OCI-M1 (cell line): ENCODE measurements at places on chromosomes 2 and 18.

DNA sequence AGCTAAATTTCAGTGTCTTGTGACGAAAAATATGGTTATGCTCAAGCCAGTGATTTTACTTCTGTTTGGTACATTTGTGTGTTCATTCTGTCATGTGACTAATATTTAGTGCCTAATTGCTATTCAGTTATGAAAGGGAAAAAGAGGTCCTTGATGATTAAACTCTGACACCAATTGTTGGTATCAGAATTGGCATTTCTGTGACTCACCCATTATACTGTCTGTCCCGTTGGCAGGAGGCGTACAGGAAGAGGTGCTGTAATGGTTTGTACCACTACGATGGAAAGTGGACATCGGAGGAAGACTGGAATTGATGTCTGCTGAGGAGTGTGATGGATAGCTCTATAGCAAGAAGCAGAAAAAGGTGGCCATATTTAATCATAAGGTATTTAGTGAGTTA lies 310.4 kb upstream of the CCDC68 start:
- no peak for DNase-seq

DNA sequence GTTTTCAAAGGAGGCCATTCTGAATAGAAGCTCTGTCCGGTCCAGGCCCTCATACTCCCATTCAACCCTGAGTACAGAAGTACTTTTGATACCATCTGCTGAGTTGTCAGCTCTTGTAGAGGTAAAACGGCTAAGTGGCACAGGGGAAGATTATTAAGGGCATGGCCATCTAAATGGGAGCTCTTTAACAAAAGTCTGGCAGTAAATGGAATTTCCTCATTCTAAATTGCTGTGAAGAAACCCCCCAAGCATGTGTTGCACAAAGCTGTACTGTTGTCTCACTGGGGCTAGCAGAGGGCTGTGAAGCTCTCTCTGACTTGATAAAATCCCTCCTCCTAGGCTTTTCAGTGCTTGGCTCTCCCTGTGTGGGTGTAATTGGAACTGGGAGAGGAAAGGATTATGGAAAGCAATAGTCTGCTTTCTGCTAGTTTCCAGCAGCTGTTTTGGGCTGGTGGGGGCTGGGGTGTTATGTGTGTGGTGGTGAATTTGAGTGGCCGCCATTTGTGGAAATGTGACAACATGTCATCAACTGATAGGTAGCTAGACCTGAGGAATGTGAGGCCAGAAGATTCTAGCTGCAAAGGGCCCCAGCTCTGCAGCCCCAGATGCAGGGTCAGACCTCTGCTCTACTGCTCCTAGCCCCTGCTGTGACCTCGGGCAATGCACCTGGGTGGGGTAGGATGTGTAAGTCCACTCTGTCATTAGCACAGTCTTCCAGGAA lies 65.1 kb downstream of the MAP4K4 start:
- no peak for DNase-seq

- DNase-seq: no peak
Measured at GRCh38 chr2:145267451-145267850, 747.5 kb upstream of the ZEB2 start.

GRCh38 chr2:196961889-196962288 lies 35.4 kb upstream of the PGAP1 start:
- DNase-seq: no peak

DNA sequence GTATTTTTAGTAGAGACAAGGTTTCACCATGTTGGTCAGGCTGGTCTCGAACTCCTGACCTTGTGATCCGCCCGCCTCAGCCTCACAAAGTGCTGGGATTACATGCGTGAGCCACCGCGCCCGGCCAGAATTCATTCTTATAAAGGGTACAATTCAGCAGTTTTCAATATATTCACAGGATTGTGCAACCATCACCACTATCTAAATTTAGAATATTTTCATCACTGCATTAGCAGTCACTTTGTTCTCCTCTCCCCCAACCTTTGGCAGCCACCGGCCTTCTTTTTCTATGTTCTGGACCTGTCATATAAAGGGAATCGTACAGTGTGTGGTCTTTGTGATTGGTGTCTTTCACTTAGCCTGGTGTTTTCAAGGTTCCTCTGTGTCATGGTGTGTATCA lies 40.7 kb downstream of the TCF7L1 start:
- DNase-seq: no peak

DNA sequence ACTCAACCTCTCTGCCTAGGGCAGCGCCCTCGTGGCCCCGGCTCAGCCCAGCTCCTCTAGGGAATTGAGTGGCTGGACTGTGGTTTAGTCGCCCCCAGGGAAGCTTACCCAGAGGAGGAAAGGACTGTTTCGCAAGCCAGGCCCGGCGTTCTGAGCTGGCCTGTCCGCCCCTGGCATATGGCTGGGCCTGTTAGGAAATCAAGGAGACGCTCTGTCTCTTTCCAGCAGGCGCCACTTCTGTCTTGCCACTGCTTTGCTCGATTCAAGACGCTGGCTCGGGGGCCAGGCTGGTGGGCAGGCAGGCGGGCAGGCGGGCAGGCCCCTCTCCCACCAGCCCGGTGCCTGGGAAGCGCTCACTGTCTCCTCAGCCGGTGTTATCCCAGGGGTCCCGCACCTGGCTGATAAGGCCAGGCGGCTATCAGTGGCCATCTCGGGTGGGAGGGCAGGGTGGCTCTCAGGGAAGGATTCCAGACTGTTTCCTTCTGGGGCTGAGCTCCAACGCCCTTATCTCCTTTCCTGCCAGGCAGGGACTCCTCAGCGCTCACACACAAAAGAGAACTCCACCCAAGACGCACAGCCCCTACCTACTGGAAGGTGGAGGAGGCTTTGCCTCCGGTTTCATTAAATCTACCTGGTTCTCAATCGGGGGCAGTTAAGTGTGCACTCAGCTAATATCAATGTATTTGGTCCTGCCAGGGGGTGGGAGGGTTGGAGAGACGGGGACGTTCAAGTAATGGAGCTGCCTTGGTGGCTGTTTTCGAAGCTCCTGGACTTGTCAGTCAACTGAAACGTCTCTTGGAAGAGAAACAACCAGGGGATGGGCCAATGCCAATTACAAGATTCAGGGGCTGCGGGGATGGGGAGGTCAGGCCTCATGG lies 109.1 kb downstream of the SMAD7 start:
- no peak for DNase-seq

DNA sequence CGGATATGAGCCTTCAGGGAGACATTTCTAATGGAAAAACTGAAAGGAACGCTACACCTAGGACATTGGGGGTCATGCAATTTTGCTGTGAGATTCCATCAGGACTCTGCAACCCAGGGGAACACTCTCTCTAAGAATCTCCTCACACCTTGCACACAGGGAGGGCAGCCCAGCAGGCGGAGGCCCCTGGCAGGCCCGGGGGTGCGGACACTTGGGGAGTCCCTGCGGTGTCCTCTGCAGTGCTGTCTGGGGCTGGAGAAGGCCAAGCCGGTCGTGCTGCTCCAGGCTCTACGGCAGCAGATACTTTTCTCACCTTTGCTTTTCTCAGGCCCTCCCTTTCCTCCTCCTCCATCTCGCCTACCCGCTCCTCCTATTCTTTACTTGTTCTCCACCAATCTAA lies 54.7 kb upstream of the FAM110C start:
- DNase-seq: no peak

DNA sequence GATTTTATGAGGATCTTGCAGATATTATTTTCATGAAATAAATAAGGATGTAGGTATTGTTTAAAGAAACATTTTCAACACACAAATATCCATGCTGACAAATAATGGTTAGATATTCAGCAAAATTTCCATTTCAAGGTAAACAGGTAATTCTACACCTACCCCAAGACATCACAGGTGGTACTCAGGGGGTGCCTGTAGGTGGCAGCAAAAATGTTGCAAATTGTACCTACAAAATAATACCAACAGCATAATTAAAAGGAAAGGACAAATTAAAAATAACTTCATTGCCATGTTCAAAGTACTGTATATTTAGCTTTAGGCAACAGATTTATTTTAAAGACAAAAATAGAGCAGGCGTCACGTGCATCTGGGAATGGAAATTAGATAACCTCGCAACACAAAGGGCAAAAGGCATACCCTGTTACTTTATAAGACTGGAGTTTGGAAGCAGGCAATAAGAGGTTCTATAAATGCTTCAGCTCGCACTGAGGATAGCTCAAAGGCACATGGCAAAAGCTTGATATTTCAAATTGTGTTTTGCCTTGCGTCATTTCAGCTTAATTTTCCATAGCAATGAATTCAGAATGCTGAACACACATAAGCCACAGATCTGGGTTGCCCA lies 630.5 kb downstream of the TDRD15 start:
- DNase-seq: peak; percentile 5

- no peak for DNase-seq
Measured at GRCh38 chr18:50832754-50833153, 12.9 kb upstream of the MRO start.

DNA sequence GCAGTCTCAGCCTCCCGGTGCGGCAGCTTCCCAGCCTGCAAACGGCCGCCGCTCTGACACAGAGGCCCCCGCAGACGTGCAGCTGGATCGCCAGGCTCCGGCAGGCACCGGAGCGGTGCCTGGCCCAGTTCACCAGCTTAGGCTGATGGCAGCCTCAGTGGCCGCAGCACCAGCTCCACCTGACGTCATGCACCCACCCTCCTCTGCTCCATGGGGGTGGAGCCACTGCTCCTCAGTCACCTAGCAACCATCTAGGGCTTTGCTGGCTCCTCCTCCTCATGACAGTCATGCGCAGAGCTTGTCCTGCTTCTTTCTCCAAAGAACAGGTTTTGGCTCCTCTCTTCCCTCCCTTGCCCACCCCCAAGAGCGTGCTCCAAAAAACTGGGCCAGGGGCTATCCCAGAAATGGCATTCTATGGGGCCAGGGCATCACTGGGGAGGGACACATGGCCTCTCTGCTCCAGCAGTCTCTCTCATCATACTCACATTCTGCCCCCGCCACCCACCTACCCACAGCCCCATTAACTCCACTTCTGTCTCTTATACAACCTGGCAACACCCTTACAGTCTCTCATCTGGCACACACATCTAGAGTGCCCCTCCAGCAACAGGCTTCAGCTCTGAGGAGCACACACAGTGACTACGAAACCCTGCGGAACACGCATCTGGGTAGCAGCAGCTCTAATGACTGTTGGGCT lies 5.5 kb downstream of the DCTN1 start:
- DNase-seq: no peak

GRCh38 chr2:122062506-122062905 lies 307.1 kb downstream of the TSN start:
- DNase-seq: no peak

DNA sequence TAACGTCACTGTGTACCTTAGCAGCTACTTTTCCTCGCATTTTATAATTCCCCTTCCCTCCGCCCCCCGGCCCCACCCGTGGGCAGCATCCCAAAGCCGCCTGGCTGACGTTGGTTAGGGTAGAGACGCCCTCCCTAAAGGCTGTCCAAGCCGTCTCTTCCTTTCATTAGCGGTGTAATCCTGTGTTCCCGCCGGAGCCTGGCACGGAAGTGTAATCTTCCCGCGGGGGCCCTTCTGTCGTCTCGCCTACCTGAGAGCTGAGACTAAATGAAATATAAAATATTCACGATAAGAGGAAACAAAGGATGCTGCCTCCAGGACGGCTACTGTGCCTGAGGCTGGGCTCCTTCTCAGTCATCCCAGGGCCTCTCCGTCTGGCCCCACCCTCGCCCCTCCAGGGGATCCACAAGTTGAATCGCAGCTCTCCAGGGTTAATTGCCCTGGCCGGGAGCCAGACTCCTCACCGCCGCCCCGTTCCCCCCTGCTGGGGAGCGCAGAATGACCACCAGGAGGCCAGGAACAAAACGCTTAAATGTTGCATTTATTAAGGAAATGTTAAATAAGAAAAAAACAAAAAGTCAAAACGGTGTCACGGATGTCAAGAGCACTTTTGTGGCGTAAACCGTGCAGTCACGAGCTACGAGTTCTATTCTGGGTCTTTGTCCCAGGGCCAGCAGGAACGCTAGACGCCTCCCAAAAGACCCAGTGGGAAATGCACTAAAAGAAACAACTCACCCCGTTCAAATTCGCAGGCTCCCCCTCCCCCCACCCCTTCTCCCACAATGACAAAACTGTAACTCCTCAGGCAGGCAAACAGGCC lies 1.5 kb downstream of the RPRM start:
- no peak for DNase-seq

- DNase-seq: peak; percentile 62
Measured at GRCh38 chr2:227033471-227034148, 130.4 kb downstream of the COL4A4 start.

DNA sequence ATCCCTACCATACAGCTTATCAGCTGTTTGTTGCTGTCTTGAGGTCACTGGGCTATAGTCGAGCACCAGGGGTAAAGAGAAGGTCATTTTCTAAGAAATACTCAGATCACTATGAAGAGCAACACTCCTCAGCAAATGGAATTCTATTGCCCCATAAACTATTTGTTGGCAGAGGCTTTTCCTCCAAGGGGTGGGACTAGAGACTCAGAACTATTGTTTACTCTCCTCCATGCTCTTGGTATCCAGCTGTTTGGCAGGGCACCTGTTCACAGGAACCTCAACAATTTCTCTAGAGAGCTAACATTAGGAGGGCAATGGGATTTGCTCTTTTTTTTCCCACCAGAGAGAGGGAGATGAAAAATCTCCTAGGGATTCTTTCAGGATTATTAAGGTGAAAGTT lies 249.1 kb upstream of the SPRED2 start:
- DNase-seq: no peak

- DNase-seq: no peak
Measured at GRCh38 chr2:36578343-36579296, 19.3 kb downstream of the FEZ2 start.

- DNase-seq: no peak
Measured at GRCh38 chr2:217740178-217740577, 262.6 kb downstream of the TNS1 start.

- DNase-seq: no peak
Measured at GRCh38 chr2:109302319-109302718, 173.3 kb downstream of the SH3RF3 start.

DNA sequence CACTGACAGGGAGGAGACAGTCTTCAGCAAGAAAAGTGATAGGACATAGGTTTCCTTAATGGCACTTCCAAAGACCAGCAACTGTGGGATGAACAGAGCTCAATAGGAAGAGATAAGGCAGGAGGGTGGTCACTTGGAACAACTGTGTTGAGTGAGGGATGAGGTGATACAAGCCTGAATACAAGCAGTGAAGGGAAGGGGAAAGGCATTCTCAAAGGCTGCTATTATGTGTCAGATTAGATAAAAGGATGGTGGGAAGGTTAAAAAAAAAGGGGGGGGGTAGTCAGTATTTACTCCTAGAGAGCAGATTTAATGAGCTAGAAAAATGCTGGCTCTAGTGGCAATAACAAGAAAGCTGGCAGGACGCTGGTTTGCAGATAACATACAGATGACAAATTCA lies 25.7 kb downstream of the CCBE1 start:
- no peak for DNase-seq

GRCh38 chr2:12507295-12507694 lies 209.4 kb upstream of the TRIB2 start:
- DNase-seq: peak; percentile 72

DNA sequence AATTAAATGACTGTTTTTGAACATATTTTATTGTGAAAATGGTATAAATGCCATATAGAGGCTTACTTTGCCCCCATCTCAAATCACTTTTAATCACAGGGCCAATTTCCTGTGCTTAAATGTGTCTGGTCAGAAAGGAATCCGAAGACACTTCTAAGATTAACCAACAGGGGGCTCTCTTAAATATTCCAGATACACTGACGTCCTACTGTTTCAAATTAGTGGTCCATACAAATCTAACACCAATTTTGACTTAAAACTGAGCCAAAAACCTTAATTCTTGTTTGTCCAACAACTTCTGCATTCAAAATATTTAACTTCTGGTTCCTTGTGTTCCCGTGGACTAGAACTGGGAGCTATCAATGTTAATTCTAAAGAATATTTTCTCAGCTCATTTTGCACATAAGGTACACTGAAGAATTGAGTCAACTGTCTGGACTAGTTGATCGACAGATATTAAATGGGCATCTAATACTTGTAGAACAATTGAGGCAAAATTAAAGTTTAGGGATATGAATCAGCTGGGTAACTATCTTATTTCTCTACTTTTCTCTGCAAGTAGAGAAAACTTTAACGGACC lies 557.5 kb downstream of the ARHGAP15 start:
- DNase-seq: peak; percentile 72
